ENCODE measurements at places on chromosomes 6 and 20. TPM values are rescaled to one million over a fixed set of nuclear protein-coding genes. Genes with fewer than 3 reads are reported as not detected.

DNA sequence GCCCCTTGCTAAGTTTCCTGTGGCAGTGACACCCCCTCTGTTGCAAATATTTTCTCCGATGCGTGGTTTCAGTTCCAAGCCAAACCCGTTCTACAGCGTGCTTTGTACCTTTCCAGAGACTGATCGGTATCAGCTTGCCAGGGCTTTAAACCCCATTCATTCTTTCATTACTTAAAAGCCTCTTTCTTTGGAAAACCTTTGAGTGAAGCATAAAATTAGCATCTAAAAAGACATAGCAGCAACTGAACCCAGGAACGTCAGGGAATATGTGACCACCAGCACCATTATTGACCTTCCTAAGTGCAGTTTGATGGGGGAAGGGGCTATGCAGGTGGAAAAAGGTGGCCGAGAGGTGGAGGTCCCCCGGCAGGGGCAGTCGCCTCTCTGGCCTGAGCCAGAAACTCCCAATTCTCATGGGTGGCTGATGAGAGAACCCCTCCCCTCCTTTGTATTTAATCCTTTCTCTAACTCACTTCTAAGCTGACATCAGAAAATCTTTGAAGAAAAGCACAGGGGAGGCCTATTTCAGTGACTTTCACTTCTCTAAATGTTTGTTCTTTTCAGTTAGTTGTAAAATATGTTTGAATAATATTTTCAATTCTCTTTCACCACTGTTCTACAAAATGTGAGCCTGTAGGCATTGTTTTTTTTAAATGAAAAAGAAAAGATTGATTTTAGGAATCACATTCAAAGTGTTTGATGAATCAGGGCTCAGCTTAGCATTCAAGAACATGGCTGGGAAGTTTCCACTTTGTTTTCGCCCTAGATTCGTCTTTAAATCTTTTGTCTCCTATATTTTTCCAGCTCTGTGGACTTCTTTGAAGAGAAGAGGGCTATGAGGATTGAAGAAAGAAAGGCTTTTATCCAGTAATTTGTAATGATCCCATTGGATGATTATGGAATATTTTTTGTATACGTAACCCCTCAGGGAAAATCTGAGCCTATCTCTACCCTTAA lies 89.2 kb downstream of the RSPH3 start:
- H3K36me3 ChIP-seq: no peaks in the 10 kb centered on the region
- no peak overlapping the region for H3K27ac ChIP-seq
- no peak overlapping the region for H3K4me3 ChIP-seq
- DNase-seq: no peak

- H3K27me3 ChIP-seq: no peaks in the 10 kb centered on the region
- no peak overlapping the region for H3K27ac ChIP-seq
- H3K36me3 ChIP-seq: no peaks in the 10 kb centered on the region
Measured at GRCh38 chr6:2715737-2716136, 35.0 kb downstream of the MYLK4 start.

DNA sequence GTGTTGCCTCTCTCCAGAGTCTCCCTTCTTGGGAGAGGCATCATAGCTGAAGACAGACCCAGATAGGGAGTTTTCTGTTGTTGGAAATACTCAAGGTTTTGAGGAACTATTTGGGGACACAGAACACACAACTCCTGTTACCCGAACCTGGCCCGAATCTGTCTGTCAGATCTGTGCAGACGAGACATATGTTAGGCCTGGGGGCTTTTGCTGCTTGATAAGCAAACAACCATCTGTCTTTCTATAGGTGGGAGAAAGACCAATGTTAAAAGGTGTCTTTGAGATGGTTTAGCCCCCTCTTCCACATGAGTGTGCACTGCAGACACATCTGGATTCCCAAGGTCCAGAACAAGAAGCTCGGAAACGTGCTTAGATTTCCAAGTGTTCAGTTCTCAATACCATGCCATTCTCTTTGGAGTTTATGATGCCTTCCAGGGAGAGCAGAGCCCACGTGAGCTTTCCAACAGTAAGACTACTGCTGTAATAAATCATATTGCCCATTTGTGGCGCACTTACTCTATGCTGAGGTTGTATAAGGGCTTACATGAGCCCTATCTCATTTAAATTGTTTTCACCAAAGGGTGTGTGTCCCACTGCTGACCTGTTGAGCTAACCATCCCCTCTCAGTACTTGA lies 3.8 kb upstream of the STX16 start:
- no peak overlapping the region for H3K4me3 ChIP-seq
- H3K4me1 ChIP-seq: no peaks in the 10 kb centered on the region
- H3K27me3 ChIP-seq: no peaks in the 10 kb centered on the region
- H3K36me3 ChIP-seq: no peaks in the 10 kb centered on the region
- H3K27ac ChIP-seq: no peak overlapping the region

- H3K4me3 ChIP-seq: no peak overlapping the region
- DNase-seq: no peak
- no peaks in the 10 kb centered on the region for H3K4me1 ChIP-seq
- peak overlapping the region; percentile 57 for H3K27ac ChIP-seq
- no peaks in the 10 kb centered on the region for H3K27me3 ChIP-seq
Measured at GRCh38 chr6:133040094-133040802, 200.9 kb upstream of the EYA4 start.

GRCh38 chr6:74925683-74926082 lies 280.2 kb downstream of the COL12A1 start:
- no peaks in the 10 kb centered on the region for H3K4me1 ChIP-seq
- no peaks in the 10 kb centered on the region for H3K27me3 ChIP-seq

- no peak overlapping the region for H3K27ac ChIP-seq
- H3K4me3 ChIP-seq: no peak overlapping the region
- DNase-seq: no peak
- H3K36me3 ChIP-seq: no peaks in the 10 kb centered on the region
- H3K4me1 ChIP-seq: no peaks in the 10 kb centered on the region
Measured at GRCh38 chr6:52946306-52946705, 36.8 kb upstream of the GSTA3 start.

- DNase-seq: no peak
- no peaks in the 10 kb centered on the region for H3K36me3 ChIP-seq
- H3K27ac ChIP-seq: peak overlapping the region; percentile 80
- no peak overlapping the region for H3K4me3 ChIP-seq
Measured at GRCh38 chr20:3728876-3729275, 3.6 kb upstream of the HSPA12B start.

DNA sequence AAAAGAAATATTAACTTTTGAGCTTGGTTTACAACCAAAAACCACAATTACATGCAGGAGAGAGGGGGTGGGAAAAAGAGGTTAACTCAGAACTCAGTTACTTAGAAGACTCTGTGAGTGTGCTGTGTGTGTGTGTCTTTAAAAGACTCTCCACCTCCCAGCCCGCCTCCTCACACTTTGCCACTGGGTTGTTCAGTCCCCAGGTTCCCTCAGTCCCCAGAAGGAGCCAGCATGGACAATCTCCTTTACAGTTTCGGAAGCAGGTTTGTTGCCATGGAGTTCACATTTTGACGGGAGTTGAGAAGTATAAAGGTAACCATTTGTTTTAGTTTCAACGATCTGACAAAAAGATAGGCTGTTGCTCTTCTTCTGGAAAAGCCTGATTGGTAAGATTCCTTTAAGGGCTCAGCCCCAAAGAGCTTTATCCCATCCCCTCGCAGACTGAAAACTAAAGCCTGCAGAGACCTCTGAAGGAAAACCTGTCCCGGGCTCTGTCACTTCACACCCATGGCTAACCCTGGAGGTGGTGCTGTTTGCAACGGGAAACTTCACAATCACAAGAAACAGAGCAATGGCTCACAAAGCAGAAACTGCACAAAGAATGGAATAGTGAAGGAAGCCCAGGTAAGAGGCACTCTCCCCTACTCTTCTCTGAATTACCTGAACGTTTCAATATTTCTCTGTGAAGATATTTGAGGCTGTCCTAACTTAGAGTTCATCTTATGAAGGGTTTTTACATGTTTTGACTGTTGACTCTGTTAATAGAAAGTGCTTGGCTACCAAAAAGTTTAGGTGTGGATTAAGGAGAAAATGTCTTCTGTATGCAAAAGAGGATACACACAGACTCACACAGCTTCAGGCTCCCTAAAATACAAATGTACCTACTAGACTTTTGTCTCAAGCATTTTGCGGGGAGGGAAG lies at the start of gene SPTLC3:
TSS of gene SPTLC3 (plus strand) at position 212 of the 921 bp plus-strand sequence. CDS start at position 508, 296 bp downstream.
- peak within 1 kb of the TSS; percentile 61 for H3K27ac ChIP-seq
- peak; percentile 44 for DNase-seq
- no peaks in the 10 kb centered on the region for H3K36me3 ChIP-seq
- no peaks in the 10 kb centered on the region for H3K27me3 ChIP-seq
- peaks cover 2% of the 10 kb centered on the region for H3K4me1 ChIP-seq

- no peak for DNase-seq
- no peaks in the 10 kb centered on the region for H3K4me1 ChIP-seq
- peak overlapping the region; percentile 85 for H3K4me3 ChIP-seq
Measured at GRCh38 chr6:89146718-89147700, 1.2 kb downstream of the PM20D2 start.

- H3K27me3 ChIP-seq: peaks cover 35% of the 10 kb centered on the region
- H3K4me3 ChIP-seq: no peak overlapping the region
- no peak for DNase-seq
- H3K27ac ChIP-seq: peak overlapping the region; percentile 60
- peaks cover 16% of the 10 kb centered on the region for H3K4me1 ChIP-seq
Measured at GRCh38 chr6:106084989-106085691, 996 bp upstream of the PRDM1 start.

- peaks cover 15% of the 10 kb centered on the region for H3K4me1 ChIP-seq
- H3K27ac ChIP-seq: no peak overlapping the region
- no peak for DNase-seq
Measured at GRCh38 chr6:15518057-15518456, 144.8 kb downstream of the DTNBP1 start.

DNA sequence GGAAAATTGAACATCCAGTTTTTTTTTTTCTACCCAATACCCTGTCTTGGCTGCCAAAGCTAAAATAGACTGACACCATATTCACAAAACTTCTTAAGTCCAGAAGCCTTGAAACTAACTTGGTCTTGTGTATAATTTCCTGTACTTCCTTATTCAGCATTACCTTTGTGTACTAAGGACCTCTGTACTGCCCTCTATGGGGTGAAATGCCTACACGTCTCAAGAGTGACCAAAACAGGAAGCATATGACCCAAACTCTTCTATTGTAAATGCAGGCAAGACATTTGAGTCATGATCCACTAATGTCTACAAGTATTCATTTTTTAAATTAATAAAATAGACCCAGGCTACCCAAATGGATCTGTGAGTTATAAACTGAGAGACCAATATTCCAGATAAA lies 50.4 kb downstream of the HMGCLL1 start:
- no peaks in the 10 kb centered on the region for H3K36me3 ChIP-seq
- DNase-seq: no peak
- H3K4me3 ChIP-seq: no peak overlapping the region
- no peaks in the 10 kb centered on the region for H3K4me1 ChIP-seq

DNA sequence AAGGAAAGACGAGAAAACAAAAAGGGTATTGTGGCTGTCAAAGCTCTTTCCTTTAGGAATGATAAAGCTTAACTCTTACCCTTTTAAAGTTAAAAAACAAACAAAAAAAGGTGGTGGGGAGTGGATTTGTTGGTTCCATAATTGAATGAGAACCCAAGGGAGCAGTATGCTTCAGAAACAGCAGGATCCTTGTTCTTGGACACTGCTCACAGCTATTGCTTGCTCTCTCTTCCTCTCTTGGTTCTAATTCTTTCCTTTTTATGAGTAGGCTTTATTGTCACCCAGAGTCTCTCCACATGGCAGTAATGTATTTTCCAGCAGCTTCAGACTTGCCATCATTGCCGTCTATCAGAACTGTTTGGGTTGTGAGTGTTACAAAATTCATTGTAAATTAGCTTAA lies 18.7 kb upstream of the ATRN start:
- H3K36me3 ChIP-seq: no peaks in the 10 kb centered on the region
- no peak for DNase-seq
- no peak overlapping the region for H3K4me3 ChIP-seq

GRCh38 chr6:18976091-18976490 lies 588.9 kb downstream of the RNF144B start:
- H3K27me3 ChIP-seq: no peaks in the 10 kb centered on the region
- H3K4me1 ChIP-seq: no peaks in the 10 kb centered on the region
- DNase-seq: no peak

DNA sequence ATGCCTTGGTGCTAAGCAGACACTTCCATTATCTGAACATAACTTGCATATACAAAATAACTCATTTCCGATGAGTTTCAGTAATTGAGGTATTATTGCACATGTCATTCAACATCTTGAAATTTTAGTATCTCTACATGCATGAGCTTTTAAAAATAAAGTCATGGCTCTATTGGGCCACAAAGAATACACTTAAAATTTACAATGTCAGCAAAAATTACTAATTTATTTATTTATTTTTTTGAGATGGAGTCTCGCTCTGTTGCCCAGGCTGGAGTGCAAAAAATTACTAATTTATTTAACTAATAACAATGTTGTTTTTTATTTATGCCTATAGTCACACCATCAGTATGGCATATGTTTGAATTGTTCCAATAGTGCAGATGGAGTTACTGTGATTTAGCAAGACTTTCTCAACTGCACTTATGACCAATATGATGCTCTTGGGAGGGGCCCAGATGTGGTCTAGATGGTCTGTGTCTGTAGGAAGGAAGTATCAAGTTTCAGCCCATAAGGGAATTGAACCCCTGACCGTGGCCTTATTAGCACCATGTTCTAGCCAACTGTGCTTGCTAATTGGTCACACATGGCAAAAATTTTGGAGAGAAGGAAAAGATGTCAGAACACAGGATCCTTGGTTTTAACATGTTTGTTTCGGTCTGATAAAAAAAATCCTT lies 370.7 kb upstream of the TSHZ2 start:
- H3K27ac ChIP-seq: no peak overlapping the region
- no peak overlapping the region for H3K4me3 ChIP-seq
- no peaks in the 10 kb centered on the region for H3K36me3 ChIP-seq
- H3K4me1 ChIP-seq: no peaks in the 10 kb centered on the region

GDAP1L1 gene
- not detected for total RNA-seq

OR2H2 gene
- not detected for total RNA-seq

PARD6B gene
- 7.1 TPM for total RNA-seq

OR2B6 gene
- not detected for total RNA-seq

VWA7 gene
- 19.1 TPM for total RNA-seq

TMEM200A gene
- total RNA-seq: 0.39 TPM

FABP7 gene
- total RNA-seq: not detected

TTBK1 gene
- total RNA-seq: 0.44 TPM

DEFB124 gene
- total RNA-seq: not detected

TGM3 gene
- total RNA-seq: not detected

HRH3 gene
- total RNA-seq: not detected

PLN gene
- 3,055 TPM for total RNA-seq

CAGE1 gene
- total RNA-seq: not detected

PLG gene
- not detected for total RNA-seq

PLEKHG1 gene
- 22.2 TPM for total RNA-seq

NMBR gene
- not detected for total RNA-seq

MEA1 gene
- 38.6 TPM for total RNA-seq

OSER1 gene
- total RNA-seq: 34.3 TPM

Data from heart right ventricle (tissue), 16 donors.